ENCODE measurements at places on chromosomes 6 and 20.

- no peak for DNase-seq
Measured at GRCh38 chr6:135913785-135914184, 62.3 kb downstream of the PDE7B start.

DNA sequence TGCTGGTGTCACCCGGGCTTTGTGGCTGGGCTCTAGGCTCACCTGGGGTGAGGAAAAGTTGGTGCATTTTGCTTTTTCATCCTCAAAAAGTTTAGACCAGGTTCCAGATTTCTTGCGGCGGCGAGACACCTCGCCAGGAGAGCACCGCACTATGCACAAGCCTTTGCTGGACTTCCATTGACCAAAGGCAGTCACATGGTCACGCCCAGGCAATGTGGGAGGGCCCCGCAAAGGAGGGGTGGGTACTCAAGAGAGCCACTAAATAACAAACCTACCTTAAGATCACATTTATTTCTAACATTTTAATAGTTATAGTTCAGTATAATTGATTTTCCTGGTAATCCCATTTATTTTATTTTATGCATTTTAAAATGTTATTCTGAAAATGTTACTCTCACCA lies 3.0 kb upstream of the KIF16B start:
- no peak for DNase-seq

GRCh38 chr20:61835791-61836350 lies 229.8 kb downstream of the TAF4 start:
- no peak for DNase-seq

DNA sequence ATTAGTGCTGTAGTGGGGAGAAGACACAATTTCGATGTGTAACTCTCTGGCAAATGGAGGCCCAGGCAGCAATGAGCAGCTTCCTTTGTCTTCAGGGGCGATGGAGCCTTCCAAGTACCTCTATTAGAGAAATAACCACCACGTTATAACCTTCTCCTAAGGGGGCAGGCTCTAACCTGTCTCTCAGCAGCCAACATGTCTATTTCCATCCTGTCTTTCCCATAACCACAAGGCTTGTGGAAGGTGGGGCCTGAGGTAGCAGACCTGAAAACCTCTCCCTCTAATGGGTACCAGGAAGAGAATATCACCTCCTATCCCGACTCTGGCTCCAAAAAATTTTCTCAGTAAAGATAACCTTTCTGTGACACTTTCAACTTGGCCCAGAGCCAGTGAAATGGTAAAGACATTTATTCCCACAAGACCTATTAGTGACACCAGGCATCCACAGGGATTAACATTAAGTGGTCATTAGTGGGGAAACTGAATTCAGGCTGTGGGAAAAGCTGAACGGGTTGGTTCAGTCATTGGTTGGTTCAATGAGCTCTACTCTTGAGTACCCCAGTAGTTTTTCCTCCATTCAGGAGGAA lies 4.0 kb downstream of the PEX6 start:
- no peak for DNase-seq

- no peak for DNase-seq
Measured at GRCh38 chr6:53461696-53462095, 83.2 kb downstream of the GCLC start.

All from stimulated activated CD8-positive, alpha-beta memory T cell treated with anti-CD3 and anti-CD28 coated beads, Interleukin-7, amount 100 ng/mL, for 4 hours (primary cell).